ENCODE measurements at places on chromosomes 11 and 22.

- DNase-seq, result no peak
Observed at GRCh38 chr11:50098186-50098725, 65.6 kb downstream of the OR4C45 start.

- DNase-seq, result peak; percentile 67
Observed at GRCh38 chr11:118917481-118918127, 8.1 kb downstream of the BCL9L start.

DNA sequence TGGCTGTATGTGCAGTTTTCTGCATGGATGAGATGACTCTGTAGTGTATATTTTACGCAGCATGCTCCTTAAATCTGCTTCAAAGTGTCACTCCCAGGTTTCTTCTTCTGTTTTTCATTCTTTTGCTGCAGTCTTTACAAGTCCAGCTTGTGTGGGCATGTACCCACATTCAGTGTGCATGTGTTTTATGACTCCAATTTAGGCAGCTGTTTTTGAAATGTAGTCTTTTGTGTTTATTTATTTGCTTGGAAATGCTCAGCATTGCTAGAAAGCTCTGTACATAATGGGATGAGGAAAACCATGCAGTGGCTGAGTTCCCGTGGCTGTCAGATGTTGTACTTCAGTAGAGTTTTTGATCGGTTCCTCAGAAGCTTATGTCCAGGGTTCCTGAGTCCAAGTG lies 138.5 kb downstream of the ARHGAP42 start:
- DNase-seq, result no peak

GRCh38 chr22:34886812-34887211 lies 179.1 kb upstream of the ISX start:
- no peak for DNase-seq

- no peak for DNase-seq
Observed at GRCh38 chr22:30649430-30650007, 13.9 kb downstream of the SLC35E4 start.

DNA sequence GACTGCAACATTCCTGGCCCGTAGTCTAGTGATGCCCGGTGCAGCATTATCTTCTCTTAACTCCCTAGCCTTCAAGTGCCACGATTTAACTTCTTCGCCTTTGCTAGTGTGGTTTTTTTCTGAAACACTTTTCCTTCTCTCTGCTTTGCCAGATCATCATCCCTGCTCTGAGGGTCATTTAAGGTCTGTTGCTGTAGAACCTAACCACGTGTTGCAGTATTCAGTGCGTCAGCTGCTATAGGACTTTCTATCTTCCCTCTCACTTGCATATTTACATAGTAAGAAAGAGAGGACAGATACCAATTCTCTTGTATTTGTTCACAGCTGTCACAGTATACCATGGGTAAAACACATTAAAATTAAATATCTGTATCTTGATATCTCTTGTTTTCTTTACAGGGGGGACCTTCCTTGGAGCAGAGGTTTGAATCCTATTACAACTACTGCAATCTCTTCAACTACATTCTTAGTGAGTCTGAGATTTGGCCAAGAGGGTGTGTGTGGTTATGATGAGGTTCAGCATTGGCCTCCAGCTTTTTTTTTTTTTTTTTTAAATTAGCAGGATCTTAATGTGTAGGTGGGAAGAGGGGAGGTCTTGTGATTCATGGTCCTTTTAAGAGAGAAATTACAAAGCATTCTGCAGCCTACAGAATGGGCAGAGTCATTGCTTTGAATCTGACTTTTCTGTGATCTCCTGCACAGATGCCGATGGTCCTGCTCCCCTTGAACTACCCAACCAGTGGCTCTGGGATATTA lies 13.5 kb downstream of the EIF3L start:
- DNase-seq, result no peak

- no peak for DNase-seq
Observed at GRCh38 chr11:65492637-65493366, 6.0 kb upstream of the MALAT1 start.

DNA sequence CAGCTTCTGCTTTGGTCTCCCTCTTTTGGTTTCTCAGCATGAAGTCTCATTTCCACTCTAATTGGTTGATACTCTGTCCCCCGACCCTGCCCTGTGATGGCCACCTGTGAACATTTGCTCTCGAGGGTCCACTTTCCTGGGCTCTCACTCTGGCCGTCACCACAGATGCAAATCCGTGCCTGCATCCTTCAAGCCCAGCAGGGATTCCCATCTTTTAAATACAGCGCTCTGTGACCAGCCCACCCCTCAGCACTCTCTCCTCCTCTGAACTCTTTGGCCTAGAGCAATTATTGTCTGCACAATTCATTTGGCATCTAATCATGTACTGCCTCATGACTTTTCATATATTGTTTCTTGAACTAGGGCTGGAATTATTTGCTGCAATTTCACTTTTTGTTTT lies 26.0 kb downstream of the PKNOX2 start:
- DNase-seq, result no peak

DNA sequence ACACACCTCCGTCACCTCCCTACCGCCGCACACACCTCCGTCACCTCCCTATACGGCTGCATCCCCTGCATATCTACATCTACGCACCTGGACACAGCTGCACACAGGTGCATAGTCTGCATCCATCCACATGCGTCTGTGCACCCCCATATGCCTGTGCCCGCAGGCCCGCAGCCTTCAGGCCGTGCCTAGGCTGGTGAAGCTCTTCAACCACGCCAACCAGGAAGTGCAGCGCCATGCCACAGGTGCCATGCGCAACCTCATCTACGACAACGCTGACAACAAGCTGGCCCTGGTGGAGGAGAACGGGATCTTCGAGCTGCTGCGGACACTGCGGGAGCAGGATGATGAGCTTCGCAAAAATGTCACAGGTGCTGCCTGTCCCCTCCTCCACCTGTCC lies 4.8 kb downstream of the PKP3 start:
- DNase-seq, result no peak

DNA sequence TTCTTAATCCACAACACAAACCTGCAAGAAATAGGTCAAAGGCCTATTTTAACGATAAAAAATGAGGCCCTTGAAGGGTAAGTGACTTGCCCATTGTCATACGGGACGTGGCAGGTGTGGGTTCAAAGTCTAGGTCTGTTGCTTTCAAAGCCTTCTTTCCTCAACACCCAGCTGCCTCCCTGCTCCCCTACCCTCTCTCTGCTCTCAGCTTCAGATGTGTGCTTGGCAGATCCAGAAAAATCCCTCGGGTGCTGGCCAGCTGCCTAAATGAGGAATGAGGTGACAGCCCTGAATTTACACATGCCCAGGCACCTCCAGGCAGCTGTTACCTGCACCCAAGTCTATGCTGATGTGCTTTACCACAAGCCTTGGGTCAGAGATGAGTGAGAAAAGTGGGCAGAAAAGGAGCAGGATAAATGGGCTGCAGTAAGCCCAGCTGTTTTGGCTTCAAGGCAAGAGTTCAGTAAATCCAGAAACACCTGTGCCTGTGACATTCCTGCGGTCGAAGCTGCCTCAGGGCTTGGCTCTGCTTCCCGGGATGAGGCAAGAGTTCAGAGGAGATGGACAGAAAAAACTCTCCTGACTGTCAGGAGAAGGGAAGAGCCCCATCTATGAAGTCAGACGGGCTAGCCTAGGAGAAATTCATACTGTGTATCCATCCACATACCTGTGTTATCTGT lies 49.9 kb upstream of the LDLRAD3 start:
- DNase-seq, result no peak

DNA sequence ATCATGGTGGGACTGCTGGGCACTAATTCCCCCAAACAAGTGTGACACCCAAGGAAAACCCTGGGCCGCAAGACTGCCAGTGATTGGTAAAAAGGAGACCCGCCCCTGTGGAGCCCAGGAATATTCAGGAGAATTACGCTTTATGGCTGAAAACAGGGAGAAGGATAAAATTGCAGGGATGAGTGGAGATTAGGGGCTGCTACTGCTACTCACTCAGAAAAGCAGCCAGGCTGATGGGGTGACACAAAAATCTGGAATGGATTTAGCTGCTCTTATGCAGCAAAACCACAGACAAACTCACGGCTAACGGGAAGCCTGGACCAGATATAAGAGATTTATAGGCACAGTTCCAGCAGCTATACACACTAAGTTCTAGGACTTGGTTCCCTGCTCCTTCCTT lies 4.4 kb upstream of the FBXO3 start:
- no peak for DNase-seq

GRCh38 chr11:19374151-19374569 lies 133.4 kb upstream of the E2F8 start:
- DNase-seq, result no peak

- no peak for DNase-seq
Observed at GRCh38 chr11:71183878-71184277, 68.5 kb downstream of the SHANK2 start.

DNA sequence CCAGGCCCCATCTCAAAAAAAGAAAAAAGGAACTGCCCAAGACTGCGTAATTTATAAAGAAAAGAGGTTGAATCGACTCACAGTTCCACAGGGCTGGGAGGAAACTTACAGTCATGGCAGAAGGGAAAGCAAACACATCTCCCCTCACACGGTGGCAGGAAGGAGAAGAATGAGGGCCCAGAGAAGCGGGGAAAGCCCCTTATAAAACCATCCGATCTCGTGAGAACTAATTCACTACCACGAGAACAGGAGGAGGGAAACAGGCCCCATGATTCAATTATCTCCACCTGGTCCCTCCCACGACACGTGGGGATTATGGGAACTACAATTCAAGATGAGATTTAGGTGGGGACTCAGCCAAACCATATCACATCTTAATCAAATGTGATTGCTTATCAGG lies 82.2 kb downstream of the BUD13 start:
- DNase-seq, result peak; percentile 13

Data from T-helper 2 cell (primary cell).